ENCODE measurements at places on chromosomes 3 and 15. TPM values are rescaled to one million over a fixed set of nuclear protein-coding genes. Genes with fewer than 3 reads are reported as not detected.
A peak's percentile ranks its signal among the peaks of the same experiment; 100 is the strongest.

ROPN1B gene
- total RNA-seq: not detected

GRCh38 chr3:56621681-56622080 lies 61.4 kb downstream of the TASOR start:
- DNase-seq: no peak

UBA7 gene
- total RNA-seq: 3.3 TPM

PPARG gene
- total RNA-seq: not detected

THPO gene
- 0.62 TPM for total RNA-seq

INO80 gene
- total RNA-seq: 25.7 TPM

DNA sequence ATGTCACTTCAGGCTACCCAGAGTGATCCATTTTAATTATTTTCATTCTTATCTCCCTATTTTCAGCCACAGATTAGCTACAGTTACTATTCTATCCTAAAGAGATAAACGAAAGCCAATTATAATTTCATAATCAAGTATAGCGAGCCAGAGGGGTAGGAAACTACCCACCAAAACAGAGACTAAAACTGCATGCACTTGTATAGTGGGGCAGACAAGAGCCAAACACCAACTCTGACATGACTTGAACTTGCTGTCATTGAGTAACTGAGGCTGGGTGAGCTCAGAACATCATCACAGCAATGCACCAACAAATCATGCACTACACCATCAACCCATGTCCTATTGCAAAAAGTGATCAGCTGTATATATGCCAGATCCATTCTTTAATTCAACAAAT lies 64.8 kb downstream of the FBN1 start:
- no peak for DNase-seq

HDC gene
- 1.1 TPM for total RNA-seq

DNA sequence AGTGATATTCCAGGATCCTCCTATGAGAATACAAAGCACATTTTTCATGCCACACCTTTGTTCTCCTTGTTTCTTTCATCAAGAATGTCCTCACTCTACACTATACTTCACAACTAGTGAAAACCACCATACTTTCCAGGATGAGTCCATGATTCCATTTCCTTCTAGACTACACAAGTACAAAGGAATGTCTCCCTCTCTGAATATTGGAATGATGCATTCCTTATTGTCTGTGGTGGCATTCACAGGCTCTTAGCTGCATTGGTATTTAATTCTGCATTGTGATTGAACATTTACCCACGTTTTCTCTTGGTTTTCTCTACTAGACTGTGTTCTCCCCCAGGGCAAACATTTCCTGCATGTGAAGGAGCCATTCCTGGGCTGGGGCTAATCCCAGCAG lies 217.5 kb downstream of the RAP2B start:
- no peak for DNase-seq

- DNase-seq: no peak
These were observed 13.5 kb upstream of the SLC9C1 start for GRCh38 chr3:112307557-112307956.

- DNase-seq: no peak
These were observed 55.1 kb upstream of the SPRED1 start for GRCh38 chr15:38197553-38197952.

GOLGA6L10 gene
- 2.2 TPM for total RNA-seq

HCLS1 gene
- 22.0 TPM for total RNA-seq

DNA sequence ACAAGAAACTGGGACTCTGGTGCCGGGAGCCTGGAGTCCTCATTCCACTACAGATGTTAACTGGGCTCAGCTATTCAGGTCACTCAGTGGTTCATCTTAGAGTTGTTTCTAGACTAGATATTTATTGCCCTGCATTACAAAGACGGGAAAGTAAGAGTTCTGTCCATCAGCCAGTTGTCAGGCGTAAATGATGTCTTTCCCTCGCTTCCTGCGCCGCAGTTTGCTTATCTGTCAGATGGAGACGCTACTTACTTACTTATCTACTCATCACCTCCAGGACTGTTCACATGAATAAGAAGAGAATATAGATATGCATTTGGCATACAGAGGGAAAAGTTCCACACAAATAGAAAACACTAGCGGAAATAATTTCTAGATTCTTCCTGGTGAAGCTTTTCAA lies 47.8 kb upstream of the CGNL1 start:
- DNase-seq: no peak

GRCh38 chr3:182768413-182768812 lies 24.9 kb upstream of the ATP11B start:
- DNase-seq: no peak

GRCh38 chr3:56773986-56774385 lies 27.8 kb downstream of the ARHGEF3 start:
- no peak for DNase-seq

C15orf61 gene
- 12.9 TPM for total RNA-seq

- DNase-seq: peak; percentile 56
These were observed 111.8 kb upstream of the C15orf61 start for GRCh38 chr15:67409175-67409574.

GRCh38 chr3:136177876-136178275 lies 18.3 kb downstream of the MSL2 start:
- no peak for DNase-seq

TTLL13 gene
- total RNA-seq: 0.11 TPM

- no peak for DNase-seq
These were observed 46.9 kb downstream of the FAM43A start for GRCh38 chr3:194732617-194733016.

- DNase-seq: no peak
These were observed 45.4 kb upstream of the TERB2 start for GRCh38 chr15:44910981-44911625.

- no peak for DNase-seq
These were observed 9.5 kb upstream of the RPLP1 start for GRCh38 chr15:69443032-69443611.

BHLHE40 gene
- 51.8 TPM for total RNA-seq

DNA sequence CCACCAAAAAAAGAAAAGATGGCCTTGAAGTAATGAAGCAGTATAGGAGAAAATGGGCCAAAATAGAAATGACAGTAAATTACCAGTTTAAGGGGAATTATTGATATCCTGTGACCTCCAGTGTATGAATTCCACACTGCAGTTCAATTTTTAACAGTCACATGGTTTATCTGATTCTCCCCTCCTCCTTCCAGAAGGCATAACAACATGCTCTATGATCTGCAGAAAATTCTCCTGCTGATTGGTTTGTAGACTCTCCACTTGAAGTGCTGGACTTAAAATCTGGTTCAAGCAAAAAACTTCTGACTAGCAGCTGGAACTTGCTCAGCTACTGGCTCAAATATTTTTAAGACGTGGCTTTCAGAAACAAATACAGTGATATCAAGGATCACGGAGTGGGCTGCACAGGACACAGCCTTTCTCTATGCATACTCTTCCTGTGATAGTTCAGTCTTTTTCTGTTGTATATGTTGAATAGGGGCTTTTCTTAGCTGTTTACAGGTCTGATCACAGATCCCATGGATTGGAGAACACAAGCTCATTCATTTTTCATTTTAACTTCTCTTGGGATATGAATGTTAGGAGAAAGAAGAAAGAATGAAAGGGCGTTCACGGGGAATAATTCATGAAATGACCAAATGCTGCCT lies 211.5 kb downstream of the LSAMP start:
- DNase-seq: no peak

DNA sequence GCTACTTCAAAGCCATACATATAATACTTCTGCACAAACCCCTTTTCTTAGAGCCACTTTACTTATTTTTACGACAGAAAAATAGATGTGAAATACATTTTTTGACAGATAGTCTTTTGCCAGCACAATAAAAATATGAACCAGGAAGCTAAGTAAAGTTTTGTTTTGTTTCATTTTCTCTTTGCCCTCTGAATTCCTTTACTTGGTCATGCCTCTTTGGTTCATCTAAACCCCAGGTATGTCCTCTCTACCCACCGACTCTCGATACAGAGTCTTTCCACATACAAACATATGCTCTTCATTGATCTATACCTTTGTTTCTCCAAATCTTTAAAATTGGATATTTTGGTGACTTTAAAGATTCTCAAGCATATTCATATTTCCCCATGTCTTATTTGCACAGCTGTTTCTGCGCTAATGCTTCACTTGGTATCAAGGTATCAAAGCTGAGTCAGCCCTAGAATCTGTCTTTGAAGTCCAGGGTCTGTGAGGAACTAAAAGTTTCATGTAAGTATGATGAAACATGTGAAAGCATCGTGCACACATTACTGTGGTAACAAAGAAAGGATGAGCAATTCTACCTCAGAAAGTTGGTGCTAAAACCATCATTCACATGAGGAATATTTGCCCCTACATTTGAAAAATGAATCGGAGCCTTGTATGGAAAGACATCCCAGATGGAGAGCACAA lies 845.4 kb downstream of the NAALADL2 start:
- no peak for DNase-seq

TRAIP gene
- 24.7 TPM for total RNA-seq

DNA sequence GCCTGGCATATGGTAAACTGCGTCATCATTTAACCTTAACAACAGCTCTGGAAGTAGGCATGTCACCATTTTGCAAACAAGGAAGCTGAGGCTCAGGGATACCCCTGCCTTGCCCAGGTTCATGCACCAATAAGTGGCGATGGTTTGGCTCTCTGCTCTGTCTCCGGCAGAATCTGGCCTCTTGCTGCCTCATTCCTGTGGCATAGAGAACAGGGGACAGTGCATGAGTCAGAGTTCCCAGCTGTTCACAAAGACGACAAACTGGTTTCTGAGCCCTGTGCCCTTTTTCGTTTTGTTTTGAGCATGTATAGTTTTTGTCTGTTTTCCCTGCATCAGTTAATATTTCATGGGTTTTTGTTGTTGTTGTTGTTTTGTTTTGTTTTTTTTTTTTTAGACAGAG lies 236.8 kb downstream of the OPA1 start:
- no peak for DNase-seq

DNA sequence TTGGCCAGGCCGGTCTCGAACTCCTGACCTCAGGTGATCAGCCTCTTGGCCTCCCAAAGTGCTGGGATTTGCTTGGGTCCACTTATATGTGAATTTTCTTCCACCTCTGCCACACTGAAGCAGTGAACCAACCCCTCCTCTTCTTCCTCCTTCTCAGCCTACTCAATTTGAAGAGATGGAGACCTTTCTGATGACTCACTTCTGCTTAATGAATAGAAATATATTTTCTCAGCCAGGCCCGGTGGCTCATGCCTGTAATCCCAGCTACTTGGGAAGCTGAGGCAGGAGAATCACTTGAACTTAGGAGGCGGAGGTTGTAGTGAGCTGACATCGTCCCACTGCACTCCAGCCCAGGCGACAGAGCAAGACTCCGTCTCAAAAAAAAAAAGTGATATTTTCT lies 46.8 kb upstream of the GATM start:
- DNase-seq: no peak

- DNase-seq: no peak
These were observed 26.1 kb downstream of the FMN1 start for GRCh38 chr15:33168444-33168843.
